ENCODE measurements at places on chromosomes 7 and 10. TPM values are rescaled to one million over a fixed set of nuclear protein-coding genes. Genes with fewer than 3 reads are reported as not detected.

GRCh38 chr10:29600067-29600466 is 34.7 kb downstream of the SVIL start:
- DNase-seq: no peak

- no peak for DNase-seq
Measured at GRCh38 chr10:122263971-122264370, 7.1 kb upstream of the BTBD16 start.

MRLN gene
- total RNA-seq: not detected

FAM13C gene
- 0.11 TPM for total RNA-seq

CREM gene
- total RNA-seq: 43.8 TPM

- DNase-seq: no peak
Measured at GRCh38 chr10:117248750-117249465, 8.0 kb downstream of the SLC18A2 start.

All from pulmonary artery endothelial cell (primary cell).